T-helper 22 cell (primary cell): ENCODE measurements at places on chromosomes 6 and 20.

DNA sequence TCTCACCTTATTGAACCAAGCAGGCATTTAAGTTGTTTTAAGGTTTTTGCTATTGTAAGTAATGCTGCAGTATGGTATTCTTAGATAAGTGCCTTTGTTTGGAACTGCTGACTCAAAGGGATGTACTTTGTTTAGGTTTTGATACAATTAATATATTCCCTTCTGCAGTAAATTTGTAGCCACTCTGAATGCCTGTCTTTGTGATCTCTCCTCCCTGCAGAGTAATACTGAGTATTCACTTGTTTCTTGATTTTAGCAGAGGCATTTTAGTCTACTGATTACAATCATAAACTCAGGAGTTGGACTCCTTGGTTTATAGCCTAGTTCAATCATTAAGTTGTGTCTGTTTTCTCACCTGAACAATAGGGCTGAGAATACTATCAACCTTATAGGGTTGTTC, 13.4 kb downstream of the CDS2 start:
- no peak for DNase-seq

DNA sequence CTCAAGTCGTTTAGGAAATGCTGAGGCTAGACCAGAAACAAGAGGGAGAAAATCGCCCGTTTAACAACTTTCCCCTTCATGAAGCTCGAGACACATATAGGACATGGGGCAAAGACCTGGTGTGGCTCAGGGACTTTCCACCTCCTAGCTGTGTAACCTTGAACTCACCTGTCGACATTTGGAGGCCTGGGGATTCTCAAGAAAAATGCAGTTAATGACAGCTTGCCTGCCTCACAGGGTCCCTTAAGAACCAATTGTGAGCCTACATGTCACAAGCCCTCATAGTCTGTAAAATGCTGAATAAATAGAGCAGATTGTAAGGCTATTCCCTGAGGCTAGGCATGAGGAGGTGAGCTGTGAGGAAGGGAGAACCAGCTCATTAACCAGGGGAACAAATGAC, 35.1 kb downstream of the MGME1 start:
- DNase-seq, result no peak

DNA sequence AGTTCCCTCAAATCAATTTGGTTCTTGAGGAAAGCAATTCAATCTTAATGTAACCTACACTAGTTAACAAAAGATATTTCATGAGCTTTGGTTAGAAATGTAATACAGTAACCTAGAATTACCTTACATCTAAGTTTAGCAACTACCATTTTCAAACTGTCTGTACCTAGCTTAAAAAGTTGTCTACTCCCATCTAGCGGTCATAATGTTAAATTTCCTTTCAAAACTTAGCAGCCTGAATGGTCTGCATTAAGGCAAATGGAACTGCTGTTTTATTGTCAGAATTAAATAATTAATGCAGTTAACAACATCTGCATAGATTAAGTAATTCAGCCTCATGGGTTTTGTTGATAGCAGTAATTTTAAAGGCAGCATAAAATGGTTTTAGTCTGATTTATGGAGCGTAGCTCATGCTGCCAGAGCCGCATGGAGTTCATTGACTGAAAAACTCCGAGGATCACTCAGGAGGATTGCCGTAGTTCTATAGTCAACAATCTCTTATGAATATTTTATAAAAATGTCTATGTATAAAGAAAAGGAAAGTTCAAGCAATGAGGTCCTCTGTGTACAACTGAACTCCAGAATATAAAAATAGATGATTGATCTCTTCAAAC, 485.4 kb upstream of the MANEA start:
- no peak for DNase-seq

DNA sequence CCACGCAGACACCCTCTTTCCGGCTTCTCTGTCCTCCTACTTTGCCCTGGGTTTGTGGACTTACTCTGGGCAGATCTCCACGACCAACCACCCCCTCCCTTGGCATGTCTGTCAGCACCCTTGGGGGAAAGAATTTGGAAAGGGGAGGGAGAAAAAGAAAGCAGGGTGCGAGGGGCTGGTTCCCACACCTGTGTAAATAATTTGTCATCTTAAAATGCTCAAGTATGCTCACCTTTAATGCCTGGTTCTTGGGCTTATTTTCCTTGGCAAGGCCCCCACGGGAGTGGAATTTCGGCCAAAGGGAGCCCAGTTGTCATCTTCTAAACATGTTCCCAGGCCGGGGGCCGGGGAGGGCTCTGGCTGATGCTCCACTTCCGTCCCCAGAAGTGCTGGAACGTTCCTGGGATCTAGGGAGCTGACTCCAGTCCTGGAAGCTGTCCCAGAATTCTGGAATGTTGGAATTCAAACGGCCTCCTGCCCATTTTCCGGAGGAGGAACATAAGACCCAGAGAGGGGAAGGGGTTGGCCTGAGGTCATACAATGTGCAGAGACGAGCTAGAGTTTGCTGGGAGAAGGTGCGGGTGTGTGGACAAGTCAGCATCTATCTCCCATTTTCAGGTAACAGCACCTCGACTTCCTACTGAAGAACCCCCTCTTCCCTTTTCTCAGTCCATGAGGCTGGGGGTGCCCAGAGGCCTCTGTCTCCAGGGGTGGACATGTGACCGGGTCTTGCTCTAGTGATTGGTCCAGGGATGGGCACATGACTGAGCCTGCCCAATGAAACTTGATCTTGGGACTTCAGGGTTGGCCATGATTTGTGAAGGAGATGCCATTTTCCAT, 122.3 kb downstream of the CEBPB start:
- no peak for DNase-seq

DNA sequence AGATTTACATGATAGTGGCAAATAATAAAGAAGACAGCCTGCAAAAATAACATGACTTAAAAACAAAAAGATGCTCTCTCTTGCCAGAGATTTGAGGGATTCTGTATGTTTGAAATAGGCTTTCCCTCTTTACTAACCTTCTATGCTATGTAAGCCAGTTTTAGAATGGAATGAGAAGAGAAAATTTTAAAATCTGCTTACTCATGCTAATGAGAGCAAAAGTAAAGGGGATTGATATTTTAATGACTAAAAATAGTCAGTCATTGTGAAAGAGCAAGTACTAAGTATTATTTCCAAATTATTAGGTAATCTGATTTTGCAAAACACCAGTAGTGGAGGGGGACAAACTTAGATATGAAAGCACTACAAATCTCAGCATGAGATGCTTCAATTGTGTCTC, 563.3 kb upstream of the ADGRB3 start:
- no peak for DNase-seq

- DNase-seq, result no peak
Observed at GRCh38 chr20:43507150-43508080, at the start of gene L3MBTL1. TSS of gene L3MBTL1 (plus strand) at chr20:43507697. CDS start at chr20:43513504, 5,807 bp downstream.

- DNase-seq, result no peak
Observed at GRCh38 chr20:53100476-53100911, 128.3 kb downstream of the TSHZ2 start.

GRCh38 chr6:154289818-154290508, 66.6 kb downstream of the IPCEF1 start:
- no peak for DNase-seq

- no peak for DNase-seq
Observed at GRCh38 chr20:25356271-25356933, 34.2 kb downstream of the ABHD12 start.

DNA sequence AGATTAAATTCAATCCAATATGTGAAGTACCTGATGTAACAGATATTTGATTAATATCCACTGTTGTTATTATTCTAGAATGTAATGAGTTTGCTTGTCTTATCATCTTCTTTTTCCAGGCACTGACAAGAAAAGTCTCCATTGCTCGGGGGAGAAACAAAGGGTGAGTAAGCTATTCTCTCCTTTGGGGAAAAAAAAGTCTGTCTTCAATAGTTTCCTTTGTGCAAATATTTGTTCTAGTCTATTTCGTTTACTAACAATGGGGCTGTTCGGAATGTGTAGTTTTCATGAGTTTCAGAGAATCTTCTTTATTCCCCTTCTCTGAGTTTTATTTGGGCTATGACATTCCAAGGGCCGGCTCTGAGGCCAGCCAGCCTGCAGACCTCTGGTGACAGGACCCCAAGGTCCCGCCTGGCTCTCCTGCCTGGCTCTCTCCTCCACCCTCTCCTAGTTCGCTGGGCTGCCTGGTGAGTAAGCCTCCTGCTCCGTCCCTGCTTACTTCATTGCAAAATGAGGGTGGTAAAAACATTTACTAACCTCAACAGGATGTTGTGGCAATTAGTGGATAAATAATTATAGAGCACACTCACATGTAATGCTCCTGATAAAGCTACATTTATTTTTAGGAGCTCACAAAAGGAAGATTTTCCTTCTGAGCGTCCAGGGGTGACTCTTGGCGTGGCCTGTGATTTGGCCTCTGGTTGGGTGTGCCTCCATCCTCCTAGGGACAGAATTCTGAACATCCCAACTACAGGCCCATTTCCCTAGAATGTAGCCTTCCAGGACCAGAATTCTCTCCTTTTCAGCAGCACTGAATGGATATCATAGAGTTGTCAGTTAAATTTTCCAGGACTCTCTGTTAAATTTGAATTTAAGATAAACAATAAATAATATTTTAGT, 43.1 kb upstream of the SNX9 start:
- no peak for DNase-seq

DNA sequence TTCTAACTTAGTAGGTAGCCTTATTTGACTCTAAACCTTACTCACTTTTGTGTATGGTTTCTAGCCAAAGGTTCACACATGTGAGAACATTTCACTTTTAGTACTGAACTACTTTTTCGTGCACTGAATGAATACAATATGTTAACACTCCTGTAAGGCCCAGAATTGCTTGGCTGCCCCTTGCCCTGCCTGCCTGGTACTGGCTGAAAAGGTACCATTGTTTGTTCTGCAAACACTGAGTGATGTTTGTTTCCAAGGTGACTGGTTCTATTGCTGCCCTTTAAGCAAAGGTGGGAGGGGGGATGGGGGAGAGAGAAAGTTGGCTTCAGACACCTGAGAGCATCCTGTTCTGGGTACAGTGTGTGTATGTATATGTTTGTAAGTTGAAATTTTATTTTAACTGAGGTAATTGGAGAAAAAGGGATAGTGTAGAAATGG, 31.2 kb downstream of the RREB1 start:
- peak; percentile 15 for DNase-seq

DNA sequence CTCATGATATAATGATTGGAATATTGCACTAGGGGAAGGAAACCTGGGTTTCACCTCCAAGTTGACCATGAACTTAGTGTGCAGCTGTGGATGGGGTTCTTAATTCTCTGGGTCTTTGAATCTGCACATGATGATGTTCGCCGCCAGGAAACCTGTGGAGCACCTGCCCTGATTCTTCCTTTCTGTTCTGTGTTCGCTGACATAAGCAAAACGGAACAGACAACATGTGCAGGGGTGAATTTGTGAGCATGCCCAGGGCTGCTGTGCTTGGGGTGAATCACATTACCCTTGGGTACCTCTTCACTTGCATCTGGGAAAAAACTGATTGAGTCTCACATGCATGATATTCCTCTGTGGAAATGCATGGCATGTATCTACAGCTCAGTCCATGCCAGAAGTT, 48.8 kb downstream of the CAP2 start:
- DNase-seq, result no peak

- DNase-seq, result no peak
Observed at GRCh38 chr6:84763886-84764331, 489 bp downstream of the TBX18 start.

GRCh38 chr20:24985802-24986201, 6.7 kb downstream of the APMAP start:
- DNase-seq, result no peak

- DNase-seq, result no peak
Observed at GRCh38 chr20:19940988-19941460, 76.1 kb upstream of the NAA20 start.

- DNase-seq, result no peak
Observed at GRCh38 chr6:22333802-22334201, 37.0 kb upstream of the PRL start.
